Spinal cord (tissue), 10 donors: ENCODE measurements at places on chromosomes 7 and 10. TPM values are rescaled to one million over a fixed set of nuclear protein-coding genes. Genes with fewer than 3 reads are reported as not detected.

- no peaks in the 10 kb centered on the region for H3K36me3 ChIP-seq
- H3K27me3 ChIP-seq, result no peaks in the 10 kb centered on the region
- no peak overlapping the region for H3K4me3 ChIP-seq
- DNase-seq, result no peak
Measured at GRCh38 chr10:36266923-36267322, 624.8 kb upstream of the FZD8 start.

GRCh38 chr10:69714572-69714971 lies 84.5 kb downstream of the FAM241B start:
- no peak overlapping the region for H3K4me3 ChIP-seq
- no peaks in the 10 kb centered on the region for H3K36me3 ChIP-seq
- DNase-seq, result no peak
- H3K27me3 ChIP-seq, result no peaks in the 10 kb centered on the region
- no peak overlapping the region for H3K27ac ChIP-seq

Gene ADCY1
- 78.2 TPM for polyA plus RNA-seq

DNA sequence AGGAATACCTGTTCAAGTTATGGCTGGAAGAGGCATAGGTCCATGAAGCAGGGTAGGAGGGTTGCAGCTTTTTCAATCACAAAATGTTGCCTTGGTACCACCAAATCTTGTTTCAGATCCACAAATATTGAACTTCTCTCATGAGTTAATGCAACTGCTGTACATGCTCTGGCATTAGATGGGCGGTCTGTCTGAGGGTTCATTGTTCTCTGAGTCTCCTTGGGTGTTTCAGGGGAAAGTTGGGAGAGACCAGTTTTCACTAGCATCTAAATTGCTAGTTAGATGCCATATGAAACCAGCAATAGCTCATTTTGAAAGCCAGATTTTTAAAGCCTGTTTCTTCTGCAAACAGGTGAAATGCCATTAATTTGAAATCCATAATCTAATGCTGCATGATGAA lies 27.8 kb upstream of the ELMO1 start:
- H3K4me1 ChIP-seq, result peaks cover 5% of the 10 kb centered on the region
- no peak overlapping the region for H3K4me3 ChIP-seq
- no peaks in the 10 kb centered on the region for H3K27me3 ChIP-seq
- no peak for DNase-seq
- H3K27ac ChIP-seq, result no peak overlapping the region
- no peaks in the 10 kb centered on the region for H3K36me3 ChIP-seq

DNA sequence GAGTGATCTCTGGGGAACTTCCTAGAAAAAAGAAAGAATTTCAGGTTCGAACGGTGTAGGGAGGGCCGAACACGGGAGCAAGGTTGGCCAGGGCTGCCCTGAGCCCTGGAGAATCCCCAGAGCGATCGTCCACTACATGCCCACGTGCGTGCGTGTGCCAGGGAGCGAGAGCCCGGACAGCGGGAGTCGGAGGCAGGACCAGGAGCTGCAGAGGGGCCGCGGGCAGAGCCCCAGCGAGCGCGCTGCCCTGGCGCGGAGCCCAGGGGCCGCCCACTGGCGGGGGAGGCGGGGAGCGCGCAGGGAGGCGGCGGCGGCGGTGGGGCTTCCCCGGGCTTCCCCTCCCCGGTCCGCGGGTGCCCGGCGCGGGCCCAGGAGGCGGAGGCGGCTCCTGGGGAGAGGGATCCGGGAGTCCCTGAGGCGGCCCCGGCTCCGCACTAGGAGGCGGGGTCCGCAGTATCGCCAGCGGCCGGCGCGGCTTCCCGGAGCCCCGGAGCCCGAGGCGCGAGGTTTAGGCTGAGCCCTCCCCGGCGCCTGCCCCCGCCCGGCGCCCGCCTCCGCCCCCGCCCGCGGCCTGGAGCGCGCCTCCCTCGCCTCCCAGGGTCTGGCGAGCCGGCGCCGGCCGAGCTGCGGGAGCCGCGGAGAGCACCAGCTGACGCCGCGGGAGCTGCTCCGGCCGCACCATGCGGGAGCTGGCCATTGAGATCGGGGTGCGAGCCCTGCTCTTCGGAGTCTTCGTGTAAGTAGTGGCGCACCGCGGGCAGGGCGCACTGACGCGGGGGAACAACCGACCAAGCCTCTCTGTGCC lies at the start of gene PLPP4:
PLPP4 (plus strand) TSS at position 602 of the 805 bp plus-strand sequence; CDS start at position 681, 79 bp downstream.
- no peaks in the 10 kb centered on the region for H3K36me3 ChIP-seq
- peak within 1 kb of the TSS; percentile 8 for H3K27ac ChIP-seq
- peak; percentile 65 for DNase-seq

DNA sequence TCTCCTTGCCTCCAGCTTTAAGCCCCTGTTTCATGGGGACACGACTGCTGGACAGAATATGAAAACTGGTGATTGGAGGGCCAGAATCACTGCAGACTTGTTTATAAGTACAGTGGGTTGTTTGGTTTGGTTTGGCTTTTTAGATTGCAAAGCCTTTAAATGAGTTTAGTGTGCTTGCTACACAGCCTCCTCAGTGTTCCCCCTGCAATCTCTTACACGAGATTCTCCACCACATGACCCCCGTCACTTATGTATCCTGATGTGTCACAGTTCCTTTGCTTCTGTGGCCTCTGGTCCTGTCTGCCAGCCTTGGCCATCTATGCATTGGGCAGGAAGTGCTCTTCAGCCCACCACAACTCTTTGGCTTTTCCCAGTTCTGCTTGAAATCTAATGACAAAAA lies 103.7 kb upstream of the ANKRD1 start:
- peak overlapping the region; percentile 90 for H3K27ac ChIP-seq
- no peak overlapping the region for H3K4me3 ChIP-seq
- no peaks in the 10 kb centered on the region for H3K36me3 ChIP-seq
- H3K4me1 ChIP-seq, result peaks cover 20% of the 10 kb centered on the region
- peak; percentile 36 for DNase-seq
- H3K27me3 ChIP-seq, result no peaks in the 10 kb centered on the region
